Hypothalamus (tissue), 51 donors: ENCODE measurements at places on chromosomes 7 and 10.

GRCh38 chr10:35353395-35353794, 17.1 kb downstream of the CCNY start:
- no peak for DNase-seq

DNA sequence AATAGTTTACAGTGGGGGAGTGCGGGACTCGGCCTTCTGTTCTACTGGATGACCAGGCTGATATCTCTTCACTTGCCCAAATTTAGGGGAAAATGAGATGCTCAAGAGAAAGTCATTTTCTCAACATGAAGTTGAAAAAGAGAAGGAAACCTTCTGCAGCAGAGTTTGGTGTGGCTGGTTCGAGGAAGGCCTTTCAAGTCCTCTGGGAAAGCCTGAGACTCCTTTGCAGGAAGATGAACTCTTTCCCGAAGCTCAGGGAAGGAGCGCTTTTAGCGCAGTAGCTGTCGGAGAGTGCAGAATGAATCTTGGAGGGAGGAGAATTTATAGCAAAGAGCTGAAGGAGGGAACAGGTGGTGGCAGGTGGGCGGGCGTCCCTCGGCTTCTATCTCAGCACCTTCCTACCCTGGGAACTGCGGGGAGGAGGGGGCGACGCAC, at the start of gene ATOH7:
TSS of gene ATOH7 (minus strand) at position 297 of the 435 bp plus-strand sequence. CDS start 436 bp downstream, outside the sequence.
- DNase-seq: no peak

DNA sequence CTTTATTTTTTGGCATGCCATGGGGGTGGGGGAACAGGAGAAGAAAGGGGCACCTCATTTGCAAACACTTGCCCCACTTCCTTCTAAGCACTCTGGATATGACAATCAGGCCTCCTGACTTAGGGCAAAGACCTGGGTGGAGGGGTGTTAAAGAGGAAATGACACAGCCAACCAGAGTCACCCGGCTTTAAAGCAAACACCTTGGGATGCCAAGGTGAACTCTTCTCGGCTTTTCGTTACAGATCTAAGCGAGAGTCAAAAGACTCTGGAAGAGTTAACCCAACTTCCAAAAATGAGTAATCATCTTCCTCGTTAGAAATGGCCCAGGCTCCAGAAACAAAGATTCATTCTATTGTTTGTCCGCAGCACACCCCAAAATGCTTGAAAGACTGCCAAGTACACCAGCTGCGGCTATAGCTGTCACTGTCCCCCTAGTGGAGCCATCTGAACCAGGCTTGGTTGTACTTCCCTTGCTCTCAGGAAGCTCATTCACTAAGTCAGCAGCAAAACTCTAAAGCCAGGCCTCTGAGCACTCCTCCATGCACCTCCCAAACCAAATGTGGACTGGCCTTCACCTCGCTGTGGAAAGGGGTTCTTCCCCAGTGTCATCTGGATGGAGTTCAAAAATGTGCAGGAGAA, 24.8 kb downstream of the FAM53B start:
- DNase-seq: peak; percentile 85

DNA sequence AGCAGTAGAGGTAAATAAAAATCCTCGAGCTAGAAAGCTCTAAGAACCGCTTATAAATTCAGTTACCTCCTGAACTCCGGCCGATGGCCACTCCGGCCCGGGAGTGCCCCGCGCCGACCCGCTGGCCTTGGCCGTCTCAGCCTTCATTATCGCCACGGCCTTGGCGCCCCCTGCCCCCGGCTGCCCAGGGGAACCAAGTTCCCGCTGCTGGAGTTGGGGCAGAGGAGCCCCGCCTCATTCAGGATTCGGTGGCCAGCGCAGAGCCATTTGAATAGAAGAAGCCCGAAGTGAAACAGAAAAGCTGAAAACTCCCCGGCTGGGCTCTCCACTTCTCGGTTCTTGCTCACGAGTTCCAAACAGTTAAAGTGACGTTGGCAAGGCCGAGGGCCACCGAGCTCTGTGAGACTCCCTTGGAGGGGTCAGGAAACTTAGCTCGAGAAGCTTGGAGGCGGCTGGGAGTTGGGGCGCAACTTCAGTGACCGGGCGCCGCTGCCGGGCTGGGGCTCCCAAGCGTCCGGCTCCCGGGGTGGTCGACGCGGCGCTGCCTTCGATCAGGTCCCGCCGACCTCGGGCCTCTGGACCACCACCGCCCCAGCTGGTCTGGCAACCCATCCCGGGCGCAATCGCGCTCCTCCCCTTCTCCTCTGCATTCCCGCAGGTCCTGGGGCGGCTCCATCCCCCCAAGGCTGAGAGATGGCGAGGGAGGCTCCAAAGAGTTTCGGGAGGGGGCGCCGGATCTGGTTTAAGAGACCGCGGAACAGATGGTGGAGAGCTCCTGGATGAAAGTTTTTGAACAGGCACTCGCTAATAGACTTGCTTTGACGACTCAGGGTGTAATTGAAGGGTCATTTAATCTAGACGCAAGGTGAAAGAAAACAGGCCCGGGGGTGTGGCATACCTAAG, 5.8 kb upstream of the FEZF1 start:
- no peak for DNase-seq
